Aorta (tissue), 5 donors: ENCODE measurements at places on chromosomes 2 and 18. TPM values are rescaled to one million over a fixed set of nuclear protein-coding genes. Genes with fewer than 3 reads are reported as not detected.

- no peak for DNase-seq
Measured at GRCh38 chr18:76979111-76979751, 153.4 kb downstream of the MBP start.

- no peak for DNase-seq
Measured at GRCh38 chr18:41992066-41992465, 37.0 kb downstream of the PIK3C3 start.

PROC gene
- total RNA-seq = not detected

GCA gene
- 32.5 TPM for total RNA-seq

DNA sequence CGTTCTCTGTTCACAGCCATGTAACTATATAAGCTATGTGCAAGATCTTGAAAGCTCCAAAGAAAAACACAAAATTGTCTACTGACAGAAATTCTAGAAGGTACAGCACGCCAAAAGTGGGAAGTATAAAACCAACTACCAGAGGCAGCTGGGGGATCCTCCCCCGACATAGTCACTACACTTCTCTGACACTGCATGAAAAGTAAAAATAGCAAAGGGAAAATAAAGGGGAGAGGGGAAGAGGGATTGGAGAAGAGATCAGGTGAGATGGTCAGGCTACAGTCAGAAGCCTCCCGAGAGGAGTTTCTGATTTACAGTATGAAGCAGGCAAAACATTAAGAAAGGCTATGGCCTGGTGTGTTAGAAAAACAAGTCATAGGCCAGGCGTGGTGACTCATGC, 39.8 kb upstream of the PCBP1 start:
- DNase-seq = no peak

DNA sequence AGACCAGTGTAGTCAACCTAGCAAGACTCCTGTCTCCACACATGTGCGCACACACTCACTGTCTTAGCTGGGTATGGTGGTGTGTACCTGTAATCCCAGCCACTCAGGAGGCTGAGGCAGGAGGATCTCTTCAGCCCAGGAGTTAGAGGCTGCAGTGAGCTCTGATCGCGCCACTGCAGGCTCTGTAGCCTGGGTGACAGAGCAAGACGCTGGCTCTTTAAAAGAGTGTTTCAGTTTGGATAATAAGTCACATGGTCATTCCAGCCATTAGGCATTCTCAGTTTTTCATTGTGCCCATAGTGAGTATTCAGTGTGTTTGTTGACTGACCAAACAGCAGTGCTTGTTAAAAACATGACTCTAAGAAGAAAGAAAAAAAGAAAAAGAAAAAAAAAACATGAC, 31.0 kb downstream of the RAB10 start:
- DNase-seq = no peak

GLI2 gene
- total RNA-seq = 18.5 TPM
